ENCODE measurements at places on chromosomes 3 and 15.

- DNase-seq: no peak
These were observed 40.6 kb downstream of the AMOTL2 start for GRCh38 chr3:134333522-134334181.

DNA sequence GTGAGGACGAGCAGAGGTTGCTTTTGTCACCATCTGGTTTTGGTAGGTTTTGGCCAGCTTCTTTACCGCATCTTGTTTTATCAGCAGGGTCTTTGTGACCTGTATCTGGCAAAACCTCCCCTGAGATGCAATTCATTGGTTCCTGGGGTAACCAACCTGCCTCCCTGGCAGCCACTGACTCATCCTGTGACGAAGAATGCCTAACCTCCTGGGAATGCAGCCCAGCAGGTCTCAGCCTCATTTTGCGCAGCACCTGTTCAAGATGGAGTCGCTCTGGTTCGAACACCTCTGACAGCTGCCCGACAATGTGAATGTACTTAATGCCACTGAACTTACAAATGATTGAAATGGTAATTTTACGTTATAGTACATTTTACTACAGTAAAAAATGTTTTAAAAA, 6.8 kb upstream of the ADAMTS17 start:
- DNase-seq: no peak

DNA sequence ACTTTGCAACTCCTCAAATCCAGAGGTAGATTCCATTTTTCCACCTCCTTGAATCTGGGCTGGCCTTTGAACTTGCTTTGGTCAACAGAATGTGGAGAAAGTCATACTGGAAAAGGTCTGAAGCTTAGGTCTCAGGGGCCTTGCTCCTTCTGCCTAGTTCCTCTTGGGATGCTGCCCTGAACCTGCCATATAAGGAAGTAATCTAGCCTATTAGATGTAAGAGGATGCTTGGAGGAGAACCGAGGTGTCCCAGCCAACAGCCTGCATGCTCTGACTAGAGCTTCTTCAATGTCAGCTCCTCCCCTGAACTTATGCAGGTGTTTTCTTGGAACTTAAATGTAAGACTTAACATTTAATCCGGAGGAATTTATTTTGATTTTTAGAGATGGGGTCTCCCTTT, 2.0 kb upstream of the TMED3 start:
- no peak for DNase-seq

GRCh38 chr3:194983620-194984019, 287.3 kb downstream of the XXYLT1 start:
- DNase-seq: no peak

- DNase-seq: peak; percentile 96
These were observed 247.7 kb downstream of the ZBTB20 start for GRCh38 chr3:114899186-114899931.

DNA sequence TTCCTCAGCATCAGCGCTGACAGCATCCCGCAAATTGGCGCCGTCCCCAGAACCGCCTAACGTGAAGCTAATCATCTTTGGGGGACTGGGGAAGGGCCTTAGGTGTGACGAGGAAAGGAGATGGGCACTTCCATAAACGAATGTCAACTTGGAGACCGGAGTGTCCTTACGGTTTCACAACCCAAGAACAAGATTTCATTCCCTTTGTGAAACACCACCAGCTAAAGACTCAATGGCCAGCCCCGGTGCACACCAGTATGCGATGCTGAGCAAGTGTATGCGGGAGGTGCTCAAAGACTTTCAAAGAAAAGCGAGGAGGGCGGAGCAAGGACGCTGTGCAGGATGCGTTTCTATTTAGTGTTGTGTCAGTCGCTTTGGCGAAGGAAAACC, 759 bp upstream of the TTBK2 start:
- DNase-seq: no peak

GRCh38 chr15:94673801-94674200, 442.4 kb downstream of the MCTP2 start:
- no peak for DNase-seq

DNA sequence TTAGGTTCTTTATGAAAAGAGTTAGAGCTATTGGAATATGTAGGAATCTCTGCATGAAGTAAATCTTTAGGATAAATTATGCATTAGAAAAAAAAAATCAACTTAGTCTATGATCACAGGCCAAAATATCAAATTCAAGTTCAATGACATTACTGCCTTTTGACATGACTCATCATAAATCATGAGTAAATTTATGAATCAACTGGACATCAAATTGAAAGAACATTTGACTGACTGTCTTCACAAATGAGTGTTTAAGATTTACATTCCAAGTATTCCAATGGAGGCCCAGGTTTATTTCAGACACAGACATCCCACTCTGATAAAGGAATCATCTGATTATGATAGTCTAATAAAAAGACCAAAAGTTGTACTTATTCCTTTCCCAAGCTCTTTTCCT, 192.8 kb upstream of the TTC14 start:
- DNase-seq: no peak

GRCh38 chr3:58994746-58995330, 55.0 kb downstream of the CFAP20DC start:
- DNase-seq: no peak

DNA sequence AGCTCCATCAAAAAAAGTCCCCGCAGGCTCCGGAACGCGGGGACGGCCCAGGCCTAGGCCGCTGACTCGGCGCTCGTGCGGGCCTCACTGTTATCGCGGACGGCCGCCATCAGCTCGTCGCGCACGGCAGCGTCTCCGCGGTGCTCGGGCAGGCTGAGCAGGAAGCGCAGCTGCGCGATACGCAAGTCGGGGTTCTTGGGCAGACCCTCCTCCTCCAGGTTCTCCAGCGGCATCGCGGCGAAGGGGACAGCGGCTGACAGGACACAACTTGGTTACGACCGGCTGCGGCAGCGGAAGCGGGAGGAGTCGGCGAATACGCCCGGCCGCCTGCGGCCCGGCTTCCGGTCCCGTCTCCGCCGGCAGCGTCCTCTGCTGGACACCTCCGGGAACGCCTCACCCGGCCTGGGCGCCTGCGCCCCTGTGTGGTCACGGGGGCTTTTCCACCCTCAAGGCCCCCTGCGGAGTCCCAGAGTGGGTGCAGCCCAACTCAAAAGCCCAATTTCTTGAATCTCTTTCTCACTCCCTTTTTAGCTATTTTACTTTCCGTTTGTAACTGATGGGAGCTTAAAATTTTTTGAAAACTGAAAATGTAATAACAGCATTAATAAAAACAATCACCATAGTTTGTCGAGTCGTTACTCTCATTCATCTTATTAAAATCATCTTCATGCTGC, at the start of gene PSMD6:
Gene PSMD6 (minus strand): TSS at position 308 of the 674 bp plus-strand sequence. CDS start 75 bp downstream, at position 233.
- peak; percentile 10 for DNase-seq

DNA sequence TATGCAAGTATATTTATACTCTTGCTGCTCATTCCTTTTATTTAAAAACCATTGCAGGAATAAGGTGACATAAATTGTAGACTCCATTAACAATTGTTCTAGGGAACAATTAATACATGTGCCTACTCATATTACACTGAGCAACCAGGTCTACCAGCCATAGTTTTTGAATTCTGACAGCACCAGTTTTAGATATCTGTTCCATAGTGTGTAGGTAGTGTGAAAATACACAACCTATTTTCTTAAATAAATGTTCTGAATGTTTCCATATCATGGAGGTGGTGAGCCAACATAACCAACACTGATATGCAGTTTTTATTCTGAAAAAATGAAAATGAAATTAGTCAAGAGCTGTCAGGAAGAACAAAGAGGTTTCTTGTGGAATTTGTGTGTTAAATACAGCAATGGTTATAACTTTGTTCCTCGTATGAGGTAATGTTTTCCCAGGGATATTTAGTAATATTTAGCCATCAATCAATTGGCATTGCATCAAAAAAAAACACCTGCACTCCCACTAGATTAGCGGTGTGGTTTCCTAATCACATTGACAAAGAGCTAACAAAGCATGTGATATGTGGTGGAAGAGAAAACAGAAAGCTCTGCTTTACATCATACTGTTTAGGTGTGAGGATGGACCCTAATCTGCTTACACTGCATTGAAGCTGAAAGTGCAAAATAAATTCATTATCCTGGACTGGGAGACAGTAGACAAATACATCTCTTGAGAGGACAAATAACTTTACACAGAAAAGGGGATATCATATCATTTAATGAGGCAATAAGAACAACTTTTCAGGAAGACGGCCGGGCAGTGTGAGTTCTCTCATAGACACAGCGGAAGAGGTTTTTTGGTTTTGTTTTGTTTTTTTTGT, 369.5 kb upstream of the THBS1 start:
- DNase-seq: no peak

DNA sequence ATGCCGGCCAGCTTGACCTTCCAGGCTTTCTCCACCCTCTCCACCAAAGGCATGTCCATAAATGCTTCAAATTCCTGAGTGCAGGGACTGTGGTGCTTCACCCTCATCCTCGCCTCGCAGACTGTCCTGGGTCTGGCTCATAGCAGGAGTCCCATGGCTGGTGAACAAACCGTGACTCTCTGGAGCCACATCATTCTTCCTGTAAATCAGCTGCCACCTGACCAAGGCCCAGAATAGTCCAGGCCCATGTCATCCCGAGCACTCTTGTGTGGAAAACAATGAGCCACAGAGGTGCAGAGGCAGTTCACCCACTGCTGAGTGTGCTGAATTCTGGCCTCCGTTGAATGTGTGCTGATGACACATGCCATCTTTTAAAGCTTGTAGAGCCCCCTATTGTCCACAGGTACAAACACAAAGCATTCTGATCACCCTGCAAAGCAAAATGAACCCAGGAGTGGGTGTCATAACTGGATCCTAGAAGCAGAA, 68.6 kb downstream of the ABHD5 start:
- DNase-seq: no peak

GRCh38 chr3:149174901-149175300, 45.5 kb downstream of the HPS3 start:
- DNase-seq: no peak

DNA sequence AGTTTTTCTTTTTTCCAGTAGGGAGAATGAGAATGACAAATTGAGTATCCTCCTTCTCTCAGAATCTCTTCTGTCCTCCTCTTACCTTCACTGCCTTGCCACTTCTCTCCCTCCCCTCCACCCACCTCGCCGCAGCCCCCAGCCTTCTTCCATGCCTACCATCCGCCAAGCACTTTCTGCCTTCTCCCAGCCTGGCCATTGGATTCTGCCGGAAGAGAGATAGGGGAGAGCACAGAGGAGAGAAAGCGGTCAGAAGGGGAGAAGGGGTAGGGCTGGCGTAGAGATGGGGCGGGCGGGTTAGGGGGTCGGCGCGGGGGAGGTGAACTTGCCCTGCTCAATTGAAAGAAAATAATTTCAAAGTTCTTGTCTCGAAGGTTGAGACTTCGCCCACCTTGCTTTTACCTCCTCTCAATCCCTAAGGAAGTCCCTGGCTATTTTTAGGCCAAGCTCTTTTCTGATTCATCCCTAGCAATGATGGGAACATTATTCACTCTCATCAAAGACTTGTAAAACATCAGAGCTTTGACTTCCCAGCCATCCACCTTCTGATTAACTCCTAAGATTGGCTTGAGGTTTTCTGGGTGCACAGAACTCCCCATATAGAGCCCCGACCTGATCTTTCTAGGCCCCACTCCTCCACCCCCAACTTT, 811 bp downstream of the C3orf52 start:
- DNase-seq: no peak

DNA sequence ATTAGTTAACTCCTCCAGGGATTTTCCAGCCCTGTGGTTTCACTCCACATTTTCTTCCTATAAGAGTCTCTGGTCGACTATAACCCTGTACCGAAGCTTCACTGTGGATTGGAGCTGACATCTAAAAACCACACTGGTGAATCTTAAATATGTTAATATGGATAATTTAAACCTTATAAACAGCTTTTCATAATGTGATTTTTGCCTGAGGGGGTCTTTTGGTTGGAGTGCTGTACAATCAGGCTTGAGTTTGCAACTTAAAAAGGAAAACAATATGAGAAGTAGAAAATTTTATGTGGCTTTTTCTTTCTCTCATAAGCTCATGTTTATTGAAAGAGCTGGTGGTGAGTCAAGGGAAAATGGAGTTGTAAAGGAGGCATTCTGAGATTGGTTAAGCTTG, 313.7 kb downstream of the VPS13C start:
- no peak for DNase-seq

DNA sequence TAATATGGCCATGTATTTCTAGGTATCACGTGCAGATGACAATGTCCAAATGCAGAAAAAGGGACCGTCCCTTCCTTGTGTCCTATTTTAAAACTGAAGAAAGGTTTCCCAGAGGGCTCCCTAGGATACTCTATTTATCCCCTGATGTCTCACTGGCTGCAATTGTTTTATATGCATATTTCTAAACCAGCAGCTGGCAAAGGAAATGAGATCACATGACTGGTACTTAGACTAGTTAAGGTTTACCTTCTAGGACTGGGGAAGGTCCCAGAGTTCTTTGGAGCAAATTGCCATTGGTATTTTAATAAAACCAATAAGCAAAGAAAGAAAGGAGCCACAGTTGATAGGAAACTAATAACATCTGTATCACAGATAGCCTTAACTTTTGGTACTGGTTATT, 29.5 kb downstream of the GTF2E1 start:
- no peak for DNase-seq

GRCh38 chr3:70833239-70833960, 521.0 kb upstream of the MDFIC2 start:
- no peak for DNase-seq

DNA sequence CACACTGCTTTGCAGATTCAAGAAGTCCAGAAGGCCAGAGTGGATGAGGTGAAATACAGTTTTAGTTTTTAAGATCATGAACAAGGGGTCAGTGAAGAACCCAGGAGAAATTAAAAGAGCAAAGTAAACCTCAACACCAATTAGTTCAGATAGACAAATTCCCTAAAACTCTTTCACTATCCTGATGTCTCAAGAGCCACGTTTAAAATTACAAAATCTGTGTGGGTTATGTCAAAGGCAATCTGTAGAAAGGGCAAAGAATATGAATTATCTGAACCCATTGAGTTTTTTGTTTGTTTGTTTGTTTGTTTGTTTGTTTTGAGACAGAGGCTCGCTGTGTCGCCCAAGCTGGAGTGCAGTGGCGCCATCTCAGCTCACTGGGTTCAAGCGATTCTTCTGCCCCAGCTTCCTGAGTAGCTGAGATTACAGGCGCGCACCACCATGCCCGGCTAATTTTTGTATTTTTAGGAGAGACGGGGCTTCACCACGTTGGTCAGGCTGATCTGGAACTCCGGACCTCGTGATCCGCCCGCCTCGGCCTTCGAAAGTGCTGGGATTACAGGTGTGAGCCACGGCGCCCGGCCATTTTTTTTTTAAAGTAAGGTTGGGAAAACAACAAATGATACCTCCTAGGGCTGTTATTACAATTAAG, 32.1 kb upstream of the ST3GAL6 start:
- DNase-seq: no peak

DNA sequence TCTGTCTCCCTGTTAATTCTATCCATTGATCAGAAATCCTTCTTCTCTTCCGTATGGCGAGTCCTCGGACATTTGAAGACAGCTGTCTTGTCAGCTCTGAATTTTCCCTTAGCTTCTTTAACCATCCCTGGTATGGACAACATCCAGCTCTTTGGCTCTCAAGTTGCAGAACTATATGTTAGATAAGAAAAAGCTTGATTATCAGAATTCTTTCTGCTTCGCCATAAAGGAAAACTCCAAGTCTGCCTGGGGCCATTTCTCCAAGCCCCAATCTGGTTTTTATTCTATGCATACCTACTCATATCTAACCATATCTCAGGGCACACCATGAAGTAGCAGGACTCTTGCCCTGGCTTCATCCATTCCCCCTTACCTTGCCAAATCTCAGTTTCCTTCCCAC, 215.7 kb upstream of the TMC3 start:
- no peak for DNase-seq

GRCh38 chr3:59256230-59256629, 206.4 kb upstream of the CFAP20DC start:
- DNase-seq: no peak

Data from DMS153 (cell line).